Astrocyte (in vitro differentiated cells and primary cell): ENCODE measurements at places on chromosomes 2 and 18. TPM values are rescaled to one million over a fixed set of nuclear protein-coding genes. Genes with fewer than 3 reads are reported as not detected.

DNA sequence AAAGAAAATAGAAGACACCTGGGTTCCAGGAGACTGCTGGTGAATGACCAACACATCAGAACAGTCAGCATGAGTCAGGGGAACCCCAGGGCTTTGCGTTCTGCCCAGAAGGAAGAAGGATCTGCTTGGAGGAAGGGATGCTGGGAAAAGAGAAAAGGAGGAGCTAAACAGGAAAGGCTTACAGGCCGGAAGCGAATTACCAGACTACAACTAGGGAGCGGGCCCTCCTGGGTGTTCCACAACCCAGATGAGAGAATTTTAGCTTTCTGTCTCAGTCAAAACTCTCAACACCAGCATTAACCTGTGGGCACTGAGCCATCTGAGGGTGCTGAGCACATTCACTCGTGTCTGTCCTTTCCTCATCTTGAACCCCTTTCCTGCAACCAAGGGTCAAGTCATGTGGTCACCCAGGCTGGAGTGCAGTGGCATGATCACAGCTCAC, 19.2 kb downstream of the CDC42EP3 start:
- DNase-seq = peak; percentile 95

DNA sequence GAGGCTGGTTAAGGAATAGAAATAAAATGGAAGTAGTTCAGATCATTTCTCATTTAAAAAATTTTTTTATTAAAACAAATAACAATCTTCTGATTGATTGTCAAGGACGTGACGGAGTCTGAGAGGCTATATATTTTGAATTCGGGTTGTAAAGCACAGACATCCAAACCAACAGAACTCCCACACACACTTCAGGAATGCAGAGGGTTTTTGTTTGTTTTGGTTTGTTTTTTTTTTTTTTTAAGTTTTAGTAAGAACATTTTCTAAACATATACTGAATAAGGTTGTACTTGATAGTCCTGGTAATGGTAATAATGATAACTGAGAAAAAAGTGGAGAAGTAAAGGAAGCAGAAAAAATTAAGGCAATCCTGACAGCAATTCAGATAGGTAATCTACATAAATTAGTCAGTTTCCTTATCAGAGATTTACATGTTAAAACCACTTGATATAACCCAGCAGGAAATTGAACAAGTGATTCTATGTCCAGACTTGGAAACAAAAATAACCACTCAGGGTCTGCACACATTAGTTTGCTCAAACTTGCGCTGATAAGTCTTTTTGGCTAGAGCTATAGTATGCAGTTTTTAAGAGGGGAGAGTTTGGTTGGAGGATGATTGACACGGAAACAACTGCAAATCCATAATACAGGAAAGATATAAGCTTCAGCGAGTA, 51.5 kb upstream of the CTAGE1 start:
- peak; percentile 34 for DNase-seq

DNA sequence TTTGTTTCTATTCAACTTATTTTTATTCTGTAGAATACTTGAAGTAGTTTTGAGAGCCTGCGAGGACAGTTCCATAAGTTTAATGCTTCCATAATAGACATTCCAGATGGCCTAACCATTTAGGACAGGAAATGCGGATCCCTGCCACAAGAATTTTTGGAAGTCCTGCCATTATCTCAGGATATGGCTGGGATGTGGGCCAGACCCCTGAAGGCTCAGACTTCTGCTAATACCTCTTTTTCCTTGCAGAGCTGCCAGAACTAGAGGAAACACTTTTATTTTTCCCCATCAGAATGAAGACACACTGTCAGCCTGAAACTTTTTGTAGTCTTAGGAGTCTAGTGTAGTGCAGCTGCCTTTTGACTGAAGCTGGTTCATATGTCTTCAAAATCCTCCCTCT, 806.5 kb downstream of the TDRD15 start:
- no peak for DNase-seq

DNA sequence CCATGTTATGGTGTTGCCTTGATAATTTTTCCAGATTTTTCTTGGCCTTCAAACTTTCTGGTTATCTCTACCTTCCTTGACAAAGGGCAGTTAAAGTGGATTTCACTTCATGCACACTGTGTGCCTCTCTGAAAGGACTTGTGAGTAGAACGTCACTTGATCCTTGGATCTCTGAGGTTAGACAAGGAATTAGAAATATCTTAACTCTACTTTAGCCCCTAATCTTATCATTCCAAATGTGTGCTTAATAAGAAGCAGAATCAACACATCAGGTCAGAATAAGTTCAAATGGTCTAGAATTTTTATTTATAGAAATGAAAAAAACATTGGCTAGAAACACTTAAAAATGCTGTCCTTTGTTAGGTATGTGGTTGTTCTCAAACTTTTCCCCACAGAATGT, 205.7 kb downstream of the TPGS2 start:
- DNase-seq = peak; percentile 39

- no peak for DNase-seq
Measured at GRCh38 chr2:230097424-230097823, 28.7 kb upstream of the SLC16A14 start.

DNA sequence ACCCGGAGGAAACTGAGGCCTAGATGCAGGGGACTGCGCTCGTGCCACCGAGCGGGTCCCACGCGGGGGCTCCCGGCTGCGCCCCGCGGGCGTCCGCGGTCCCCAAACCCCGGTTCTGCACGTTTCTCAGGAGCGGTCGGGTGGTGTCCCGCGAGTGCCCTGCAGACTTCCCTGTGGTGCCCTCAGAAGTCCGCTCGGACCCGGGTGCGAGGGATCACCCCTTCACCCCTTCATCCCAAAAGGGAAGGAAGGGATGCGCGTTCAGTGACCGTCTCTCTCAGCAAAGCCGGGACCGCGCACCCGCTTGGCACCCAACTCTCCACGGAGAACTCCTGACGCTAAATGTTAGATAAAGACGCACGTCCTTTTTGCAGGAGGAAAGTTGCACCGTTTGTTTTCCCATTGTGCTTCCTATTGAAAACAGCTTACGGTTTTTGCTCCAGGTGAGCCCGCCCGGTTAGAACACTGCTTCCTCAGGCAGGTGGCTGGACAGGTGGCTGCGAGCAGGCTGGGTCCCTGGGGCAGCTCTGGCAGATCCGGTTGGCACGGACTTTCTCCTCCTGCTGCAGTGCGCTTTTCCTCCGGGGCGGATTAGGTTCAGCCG, 779 bp downstream of the DGKD start:
- peak; percentile 20 for DNase-seq

GRCh38 chr18:26207937-26208336, 18.3 kb upstream of the TAF4B start:
- no peak for DNase-seq

DNA sequence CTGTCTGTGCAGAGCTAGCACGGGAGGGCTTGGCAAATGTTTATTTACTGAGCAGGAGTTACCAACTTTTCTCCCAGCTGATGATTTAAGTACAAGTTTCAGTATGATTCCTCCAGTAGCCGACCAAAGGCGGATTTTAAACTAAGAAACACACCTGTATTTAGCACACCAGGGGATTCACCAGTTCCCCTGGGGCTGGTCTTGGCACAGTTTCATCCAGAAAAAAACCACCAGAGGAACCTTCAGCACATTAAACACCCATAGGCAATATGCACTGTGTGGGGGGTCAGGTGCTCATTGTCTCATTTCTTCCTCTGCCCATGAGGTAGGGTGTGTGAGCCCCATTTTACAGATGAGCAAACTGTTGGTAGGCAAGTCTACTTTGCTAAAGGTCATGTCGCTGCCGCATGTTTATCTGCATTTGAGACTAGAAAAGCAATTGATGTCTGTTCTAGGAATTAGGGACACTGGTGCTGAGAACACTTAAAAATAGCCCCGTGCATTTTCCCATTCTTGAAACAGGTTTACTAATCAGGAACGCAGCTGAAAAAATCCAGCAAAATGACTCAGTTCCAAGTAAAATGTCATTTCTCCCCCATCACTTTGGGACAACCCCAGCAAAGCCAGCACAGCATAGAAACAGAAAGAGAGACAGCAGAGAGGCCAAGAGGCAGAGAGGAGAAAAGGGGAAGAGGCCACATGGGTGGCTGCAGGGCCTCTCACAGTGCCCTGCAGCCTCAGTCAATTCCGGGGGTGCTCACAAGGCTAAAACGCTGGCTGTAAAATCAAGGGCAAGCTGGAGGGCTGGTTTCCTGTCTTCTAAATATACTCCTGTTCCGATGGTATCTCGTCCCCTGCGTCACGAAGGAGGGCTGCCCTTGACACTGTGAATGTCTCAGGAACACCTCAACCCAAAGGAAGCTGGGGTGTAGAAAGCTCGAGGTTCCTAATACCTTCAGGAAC, 166.8 kb upstream of the ID2 start:
- DNase-seq = no peak

DNA sequence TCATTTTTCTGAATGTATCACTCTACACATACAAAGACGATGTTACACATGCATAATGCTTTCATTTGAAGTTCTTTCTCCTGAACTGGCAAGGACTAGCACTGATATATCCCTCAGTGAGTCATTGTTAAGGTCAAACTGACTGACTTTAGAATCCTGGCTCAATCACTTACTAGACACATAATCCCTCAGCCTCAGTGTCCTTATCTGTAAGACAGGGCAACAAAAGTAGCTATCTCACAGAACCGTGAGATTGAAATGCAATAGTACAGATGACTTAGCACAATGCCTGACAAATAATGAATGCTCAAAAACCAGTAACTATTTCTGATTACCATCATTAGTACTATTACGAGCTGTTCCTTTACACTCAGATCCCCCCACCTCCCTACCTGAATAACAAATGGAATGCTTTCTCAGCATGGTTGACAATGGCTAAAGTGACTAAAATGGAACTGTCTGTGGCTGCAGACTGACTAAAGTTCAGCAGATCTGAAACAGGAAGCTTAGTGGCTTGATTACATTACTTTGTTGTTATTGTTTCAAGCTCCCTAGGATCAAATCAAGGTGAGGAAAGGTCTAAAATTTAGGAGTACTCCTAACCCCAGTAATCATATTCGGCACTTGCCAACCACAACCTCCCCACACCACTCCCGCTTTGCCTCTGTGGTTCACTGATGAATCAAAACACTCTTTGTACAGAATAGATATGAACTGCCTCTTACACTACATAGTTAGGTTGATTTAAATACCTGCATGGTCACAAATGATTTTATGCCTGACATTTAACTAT, 35.8 kb upstream of the CACNB4 start:
- peak; percentile 49 for DNase-seq

- no peak for DNase-seq
Measured at GRCh38 chr2:96291751-96292150, 13.6 kb downstream of the SNRNP200 start.

DNA sequence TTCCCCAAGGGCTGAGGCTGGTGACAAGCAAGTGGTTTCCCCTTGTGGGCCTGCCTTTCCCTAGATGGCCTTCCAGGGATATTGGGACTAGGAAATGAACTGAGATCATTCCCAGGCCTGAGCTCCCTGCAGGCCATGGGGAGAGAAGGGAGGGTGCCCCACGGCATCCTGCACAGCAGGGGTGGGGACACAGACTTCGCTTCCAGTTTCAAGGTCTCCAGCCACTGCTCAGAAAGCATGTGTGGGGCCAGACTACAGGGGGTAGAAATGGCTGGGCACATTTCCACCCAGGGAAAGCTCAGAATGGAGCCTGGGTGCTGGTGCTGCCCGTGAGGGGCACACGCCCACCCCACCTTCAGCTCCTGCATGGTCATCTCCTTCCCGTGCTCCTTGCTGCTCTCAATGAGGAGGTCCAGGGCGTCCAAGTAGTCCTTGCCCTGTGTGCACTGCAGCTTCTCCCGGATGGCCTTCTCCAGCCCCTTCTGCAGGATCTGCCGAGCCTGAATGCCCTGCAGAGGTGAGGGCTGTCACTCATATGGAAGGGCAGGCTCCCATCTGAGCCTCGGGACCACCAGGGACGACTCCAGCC, 13.2 kb downstream of the CYP26B1 start:
- DNase-seq = no peak

DNA sequence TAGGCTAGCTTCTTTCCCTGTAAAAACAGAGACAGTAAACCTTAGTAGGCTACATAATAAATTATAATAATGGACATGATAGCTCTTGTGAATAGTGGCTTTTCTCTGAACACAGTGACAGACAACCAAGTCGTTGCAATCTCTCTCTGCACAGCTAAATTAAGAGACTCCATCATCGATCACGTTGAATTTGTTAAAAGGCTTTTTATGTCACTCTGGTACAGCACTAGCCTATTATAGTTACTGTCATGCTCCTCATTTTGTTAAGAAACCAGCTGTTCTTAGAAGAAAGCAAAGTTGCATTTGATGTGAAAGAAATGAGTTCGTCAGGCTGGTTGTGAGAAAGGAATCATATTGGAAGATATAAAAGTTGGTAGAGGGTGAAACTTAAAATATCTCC, 50.3 kb upstream of the ARHGAP28 start:
- DNase-seq = no peak

DNA sequence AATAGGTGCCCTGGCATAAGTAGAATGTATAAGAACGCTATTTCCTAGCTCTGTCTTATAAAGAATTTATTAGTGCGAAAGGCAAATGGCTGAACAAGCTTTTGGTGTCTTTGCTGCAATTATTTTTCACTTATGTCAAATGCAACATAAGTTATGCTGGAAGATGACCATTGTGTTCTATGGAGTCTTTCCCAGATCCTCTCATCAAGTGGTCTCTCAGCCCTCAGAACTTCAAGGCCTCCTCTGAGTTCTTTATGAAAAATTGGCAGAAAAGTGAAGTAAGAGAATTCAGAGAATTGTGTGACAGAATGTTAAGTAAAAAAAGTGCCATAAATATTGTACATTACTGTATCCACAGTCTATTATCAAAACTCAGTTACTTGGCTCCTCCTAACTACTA, 75.2 kb downstream of the RIT2 start:
- DNase-seq = no peak

GRCh38 chr2:118186110-118186857, 98.0 kb downstream of the INSIG2 start:
- DNase-seq = peak; percentile 70

DNA sequence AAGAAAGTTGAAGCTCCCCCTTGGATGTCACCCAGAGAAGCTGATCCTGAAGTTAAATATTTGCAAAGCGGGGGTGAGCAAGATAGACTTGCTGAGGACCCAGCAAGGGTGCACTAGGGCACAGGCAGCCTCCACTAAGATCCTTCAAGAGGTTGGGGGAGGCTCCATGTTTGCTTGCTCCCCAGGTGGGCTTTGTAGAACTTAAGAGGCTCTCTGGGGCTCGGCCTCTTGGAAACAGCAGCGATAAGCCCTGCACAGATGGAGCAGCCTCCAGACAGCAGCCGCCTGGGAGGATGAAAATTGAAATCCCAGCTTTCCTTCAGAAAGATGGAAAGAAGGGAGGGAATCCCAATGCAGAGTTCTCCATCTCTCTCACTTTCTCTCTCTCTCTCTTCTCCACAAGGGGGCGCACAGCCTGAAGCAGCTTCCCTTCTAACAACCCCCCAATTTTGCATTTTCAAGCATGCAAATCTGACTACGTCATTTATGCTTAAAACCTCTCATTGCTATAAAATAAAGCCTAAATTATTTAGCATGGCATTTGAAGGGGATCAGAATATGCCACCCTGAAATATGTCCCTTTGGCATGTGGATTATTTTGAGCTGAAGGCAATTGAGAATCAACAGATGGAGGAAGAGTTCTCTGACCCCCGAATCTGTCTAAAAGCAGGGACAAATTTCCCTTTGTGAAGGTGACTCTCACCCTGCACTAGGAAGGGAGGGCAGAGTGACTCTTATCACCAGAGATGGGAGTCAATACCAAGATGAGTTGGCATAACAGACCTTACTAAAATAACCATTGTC, 185.7 kb upstream of the KLHL29 start:
- DNase-seq = no peak

- DNase-seq = peak; percentile 89
Measured at GRCh38 chr2:236871500-236872001, 214.1 kb upstream of the COPS8 start.

- DNase-seq = no peak
Measured at GRCh38 chr2:70826696-70827350, 6.4 kb upstream of the CLEC4F start.

HDHD2 gene
- 23.5 and 24.2 TPM in 2 replicates for total RNA-seq

CABYR gene
- 7.0 and 7.8 TPM in 2 replicates for total RNA-seq

CDH7 gene
- 0.43 TPM in 2 replicates for total RNA-seq

EMILIN1 gene
- total RNA-seq = 0.95 and 1.2 TPM in 2 replicates
